CD4-positive, alpha-beta T cell treated with Interleukin-15 for 4 hours (primary cell): ENCODE measurements at places on chromosomes 16 and 17.

- no peak for DNase-seq
Observed at GRCh38 chr16:73743665-73744496, 552.7 kb upstream of the PSMD7 start.

GRCh38 chr17:6567528-6568183 lies 11.3 kb upstream of the PITPNM3 start:
- DNase-seq: no peak

DNA sequence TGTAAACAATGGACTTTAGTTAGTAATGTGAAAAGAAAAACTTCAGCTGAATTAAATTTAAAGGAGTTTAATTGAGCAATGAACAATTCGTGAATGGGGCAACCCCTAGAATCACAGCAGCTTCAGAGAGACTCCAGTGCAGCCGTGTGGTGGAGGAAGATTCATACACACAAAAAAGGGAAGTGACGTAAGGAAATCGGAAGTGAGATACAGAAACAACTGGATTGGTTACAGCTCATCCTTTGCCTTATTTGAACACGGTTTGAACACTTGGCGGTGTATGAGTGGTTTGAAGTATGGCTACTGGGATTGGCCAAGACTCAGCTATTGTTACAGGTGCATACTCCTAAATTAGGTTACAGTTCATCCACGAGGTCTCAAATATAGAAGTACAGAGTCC lies 460.4 kb upstream of the ASIC2 start:
- no peak for DNase-seq

- no peak for DNase-seq
Observed at GRCh38 chr17:8665684-8666083, 35.2 kb upstream of the MYH10 start.

DNA sequence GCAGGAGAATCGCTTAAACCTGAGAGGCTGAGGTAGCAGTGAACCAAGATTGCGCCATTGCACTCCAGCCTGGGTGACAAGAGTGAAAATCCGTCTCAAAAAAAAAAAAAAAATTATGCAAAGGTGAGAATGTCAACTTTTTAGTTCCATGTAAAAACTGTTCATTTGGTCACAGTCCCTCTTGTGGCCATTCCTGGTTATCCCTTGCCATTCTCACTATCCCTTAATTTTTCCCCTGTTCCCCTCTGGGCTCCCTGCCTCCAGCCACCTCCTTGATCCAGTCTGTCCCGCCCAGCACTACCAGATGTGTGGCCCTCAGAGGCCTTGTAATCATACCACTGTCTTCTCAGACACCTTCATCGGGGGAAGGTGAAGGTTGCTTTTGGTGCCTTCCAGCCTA lies 23.4 kb downstream of the DCAF7 start:
- DNase-seq: no peak

GRCh38 chr16:73996624-73997339 lies 299.8 kb upstream of the PSMD7 start:
- DNase-seq: no peak
